ENCODE measurements at places on chromosomes 2 and 18.

- DNase-seq, result no peak
Observed at GRCh38 chr2:214747992-214748391, 61.5 kb downstream of the BARD1 start.

GRCh38 chr2:98875081-98875728 lies 60.8 kb downstream of the CRACDL start:
- DNase-seq, result no peak

DNA sequence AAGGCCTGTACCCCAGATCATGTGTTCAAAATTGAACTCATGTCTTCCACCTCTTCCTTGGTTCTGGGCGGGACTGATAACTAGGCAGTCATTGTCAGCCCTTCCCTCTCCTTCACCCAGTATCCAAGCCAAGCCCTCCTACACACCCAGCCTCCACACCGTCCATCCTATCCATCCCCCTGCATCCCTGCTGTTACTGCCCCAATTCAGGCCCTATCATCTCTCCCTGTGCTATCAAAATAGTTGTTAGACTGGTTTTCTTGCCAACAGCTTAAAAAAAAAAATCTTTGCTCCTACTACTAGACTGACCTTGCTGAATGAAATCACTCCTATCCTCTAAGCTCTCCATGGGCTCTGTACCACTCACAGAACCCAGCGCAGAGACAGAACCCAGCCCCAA lies 32.8 kb downstream of the TGFA start:
- no peak for DNase-seq

- DNase-seq, result no peak
Observed at GRCh38 chr2:143142598-143142997, 13.4 kb downstream of the ARHGAP15 start.

DNA sequence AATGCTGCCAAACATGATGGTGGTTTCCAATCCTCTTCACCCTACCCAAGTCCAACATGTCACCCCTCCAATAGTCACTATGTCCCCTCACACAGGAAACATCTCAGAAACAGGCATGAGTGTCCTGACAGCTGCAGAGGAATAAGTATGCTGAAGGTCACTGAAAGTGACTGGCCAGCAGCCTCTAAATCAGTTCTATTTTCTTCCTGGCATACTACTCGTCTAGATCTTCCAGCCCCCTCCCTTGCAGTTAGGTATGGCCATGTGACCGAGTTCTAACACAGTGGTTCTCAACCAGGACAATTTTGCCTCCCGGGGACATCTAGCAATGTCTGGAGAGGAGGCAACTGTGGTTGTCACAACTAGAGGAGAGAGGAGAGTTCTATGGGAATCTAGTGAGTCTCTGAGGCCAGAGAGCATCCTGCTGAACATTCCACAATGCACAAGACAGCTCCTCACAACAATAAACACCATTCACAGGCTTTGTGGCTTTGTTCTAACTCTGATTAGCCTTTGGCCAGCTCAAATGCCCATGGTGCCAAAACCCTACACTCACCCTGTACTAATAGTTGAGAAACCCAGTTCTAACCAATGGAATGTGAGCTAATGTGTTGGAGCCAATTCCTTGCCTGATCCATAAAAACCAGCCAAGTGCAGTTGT lies 12.6 kb upstream of the ID2 start:
- no peak for DNase-seq

DNA sequence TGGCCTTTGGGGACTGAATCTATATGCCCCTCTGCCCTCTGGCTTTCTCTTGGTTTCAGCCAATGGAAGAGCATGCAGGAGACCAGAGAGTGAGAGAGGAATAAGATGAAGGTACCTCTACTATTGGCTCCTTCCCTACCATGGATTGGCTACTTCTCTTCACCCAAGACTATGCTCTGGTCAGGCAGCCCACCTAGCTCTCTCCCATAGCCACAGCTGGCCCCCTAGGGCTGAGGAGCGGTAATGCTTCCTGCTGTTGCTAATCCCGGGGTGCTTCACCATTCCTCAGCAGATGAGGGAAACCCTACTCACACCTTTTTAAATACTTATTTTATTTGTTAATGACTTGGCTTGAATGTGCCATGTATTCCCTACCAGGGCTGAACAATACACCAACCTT lies 142.4 kb downstream of the MREG start:
- no peak for DNase-seq

DNA sequence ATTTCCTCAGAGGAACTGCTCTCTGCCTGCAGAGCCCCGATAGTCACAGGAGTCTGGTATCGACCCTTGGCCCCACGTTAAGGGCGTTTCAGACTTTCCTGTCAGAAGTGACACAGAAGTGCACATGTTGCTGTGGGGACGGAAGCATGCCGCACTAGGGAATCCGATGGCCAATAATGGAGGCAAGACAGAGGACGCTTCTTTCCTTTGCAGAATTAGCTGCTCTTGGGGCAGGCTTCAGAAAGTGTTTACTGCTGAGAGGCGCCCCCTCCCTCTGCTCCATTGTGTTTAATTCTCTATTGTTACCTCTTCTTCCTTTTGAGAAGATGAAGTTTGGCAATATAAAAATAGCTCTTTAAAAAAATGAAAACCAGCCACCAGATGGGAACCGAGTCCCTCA lies 118.6 kb upstream of the EML6 start:
- no peak for DNase-seq

DNA sequence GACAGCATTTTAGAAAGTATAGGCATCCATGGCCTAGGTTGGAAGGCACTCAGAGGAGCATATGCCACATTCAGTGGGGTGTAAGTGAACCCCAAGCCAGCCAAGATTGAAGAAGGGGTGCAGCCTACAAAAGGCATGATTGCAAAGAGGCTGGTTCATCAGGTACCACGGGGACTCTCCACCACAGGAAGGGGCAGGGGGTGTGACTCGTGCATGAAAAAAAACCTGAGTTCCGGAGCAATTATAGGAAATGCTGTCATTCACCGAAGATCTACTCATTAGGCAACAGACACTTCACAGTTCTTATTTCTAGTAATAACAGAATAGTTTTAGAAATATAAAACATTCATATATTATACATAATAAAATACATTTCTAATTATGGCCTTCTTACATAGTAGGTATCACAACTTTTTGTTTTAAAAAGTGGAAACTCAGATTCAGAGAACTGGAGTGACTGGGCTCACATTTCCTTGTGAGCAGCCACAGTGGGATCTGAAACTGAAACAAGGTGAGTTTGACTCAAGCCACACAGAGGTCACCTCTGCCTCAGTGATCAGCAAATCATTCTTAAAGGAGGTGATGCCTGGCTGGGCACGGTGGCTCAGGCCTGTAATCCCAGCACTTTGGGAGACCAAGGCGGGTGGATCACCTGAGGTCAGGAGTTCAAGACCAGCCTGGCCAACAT lies 188.4 kb upstream of the GYPC start:
- no peak for DNase-seq

DNA sequence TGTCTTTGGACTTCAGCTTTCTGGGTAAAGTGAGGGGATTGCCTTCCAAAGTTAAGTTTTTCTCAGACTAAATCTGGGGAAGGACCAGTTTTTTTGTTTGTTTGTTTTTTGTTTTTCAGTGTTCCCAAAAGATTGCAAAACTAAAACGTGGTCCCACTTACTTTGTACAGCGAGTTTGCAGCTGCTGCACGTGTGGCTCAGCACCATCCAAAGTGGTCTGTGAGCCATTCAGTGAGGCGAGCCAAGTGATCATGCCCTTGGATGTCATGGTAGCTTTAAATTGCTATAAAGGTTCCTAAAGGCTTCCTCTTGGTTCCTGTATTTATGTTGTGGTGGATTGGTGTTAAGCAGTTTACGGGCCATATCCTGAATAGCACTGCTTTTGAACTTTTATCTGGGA lies 23.0 kb downstream of the TET3 start:
- DNase-seq, result no peak

- no peak for DNase-seq
Observed at GRCh38 chr2:149562324-149562723, 25.3 kb downstream of the MMADHC start.

DNA sequence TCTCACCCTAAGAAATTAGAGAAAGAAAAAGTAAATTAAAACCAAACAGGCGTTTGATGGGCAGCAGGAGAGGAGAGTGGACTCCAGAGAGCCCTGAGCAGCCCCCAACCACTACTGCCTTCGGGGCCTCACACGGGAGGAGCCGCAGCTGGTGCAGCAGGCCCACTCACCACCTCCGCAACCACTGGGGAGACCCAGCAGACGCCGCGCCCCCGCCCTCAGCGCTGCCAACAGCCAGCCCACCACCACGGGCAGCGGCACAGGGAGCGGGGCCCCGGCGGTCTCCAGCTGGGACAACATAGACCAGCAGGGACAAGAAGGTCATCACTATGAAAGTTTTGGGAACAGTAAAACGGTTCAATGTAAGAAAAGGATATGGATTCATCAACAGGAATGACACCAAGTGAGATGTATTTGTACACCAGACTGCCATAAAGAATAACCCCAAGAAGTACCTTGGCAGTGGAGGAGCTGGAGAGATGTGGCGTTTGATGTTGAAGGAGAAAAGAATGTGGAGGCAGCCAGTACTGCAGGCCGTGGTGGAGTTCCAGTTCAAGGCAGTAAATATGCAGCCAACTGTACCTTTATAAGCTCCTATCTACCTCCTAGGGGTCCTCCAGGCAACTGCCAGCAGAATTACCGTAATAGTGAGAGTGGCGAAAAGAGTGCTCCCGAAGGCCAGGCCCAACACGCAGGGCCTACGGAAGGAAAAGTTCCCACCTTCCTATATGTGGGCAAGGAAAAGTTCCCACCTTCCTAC lies 76.5 kb downstream of the OLA1 start:
- DNase-seq, result no peak

DNA sequence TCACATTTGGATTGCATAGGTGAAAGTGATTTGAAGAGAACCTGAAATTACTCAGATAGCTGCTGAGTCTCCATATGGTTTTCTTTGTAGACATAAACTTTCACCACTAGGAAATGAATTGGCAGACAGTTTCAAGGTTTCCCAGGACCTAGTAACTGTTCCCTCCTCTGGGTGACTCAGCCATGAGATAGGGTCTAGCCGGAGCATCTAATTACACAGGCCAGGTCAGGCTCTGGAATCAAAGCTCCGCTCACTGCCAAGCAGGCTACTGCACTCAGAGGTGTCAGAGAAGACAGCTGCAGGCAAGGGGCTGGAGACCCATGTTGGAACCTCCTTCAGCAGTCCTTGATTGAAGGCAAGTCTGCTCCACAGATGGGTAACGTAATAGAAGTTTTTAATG lies 429.2 kb downstream of the TNS1 start:
- no peak for DNase-seq

- no peak for DNase-seq
Observed at GRCh38 chr2:16363581-16363980, 302.1 kb downstream of the CYRIA start.

GRCh38 chr2:53867169-53867568 lies 7.4 kb upstream of the GPR75 start:
- no peak for DNase-seq

DNA sequence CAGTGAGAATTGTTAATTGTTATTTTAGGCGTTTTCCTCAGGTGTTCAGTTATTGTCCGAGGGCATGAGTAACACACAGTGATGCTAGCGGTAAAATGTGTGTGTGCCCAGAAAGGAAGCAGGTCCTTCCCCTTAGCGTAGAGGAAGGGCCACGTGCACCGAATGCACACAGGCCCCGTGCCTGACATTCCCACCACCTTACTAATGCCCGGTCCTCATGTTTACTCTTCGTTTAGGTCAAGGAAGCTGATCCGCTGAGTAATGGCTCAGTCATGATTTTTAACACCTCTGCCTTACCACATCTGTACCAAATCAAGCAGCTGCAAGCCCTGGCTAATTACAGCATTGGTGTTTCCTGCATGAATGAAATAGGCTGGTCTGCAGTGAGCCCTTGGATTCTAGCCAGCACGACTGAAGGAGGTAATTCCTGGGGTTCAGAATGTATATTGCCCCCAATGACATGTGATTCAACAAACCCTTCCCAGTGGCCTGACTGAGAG lies 76.7 kb downstream of the MERTK start:
- DNase-seq, result no peak

DNA sequence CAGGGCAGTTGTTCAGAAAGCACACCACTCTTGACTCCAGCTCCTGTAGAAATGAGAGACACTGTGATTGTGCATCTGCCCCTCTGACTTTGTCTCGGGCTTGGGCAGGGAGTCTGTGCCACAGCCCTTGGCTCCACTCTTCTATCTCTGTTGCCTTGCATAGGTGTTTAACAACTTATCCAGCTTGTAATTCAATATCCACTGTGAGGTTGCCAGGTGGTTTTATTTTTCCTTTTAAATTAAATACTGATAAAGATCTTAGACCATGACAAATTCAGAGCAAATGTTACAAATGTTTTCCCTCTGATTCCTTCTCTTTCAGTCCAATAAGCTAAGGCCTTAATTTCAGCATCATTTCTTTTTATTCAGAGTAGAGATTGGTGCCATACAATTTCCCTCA lies 421.7 kb downstream of the STK39 start:
- DNase-seq, result no peak

DNA sequence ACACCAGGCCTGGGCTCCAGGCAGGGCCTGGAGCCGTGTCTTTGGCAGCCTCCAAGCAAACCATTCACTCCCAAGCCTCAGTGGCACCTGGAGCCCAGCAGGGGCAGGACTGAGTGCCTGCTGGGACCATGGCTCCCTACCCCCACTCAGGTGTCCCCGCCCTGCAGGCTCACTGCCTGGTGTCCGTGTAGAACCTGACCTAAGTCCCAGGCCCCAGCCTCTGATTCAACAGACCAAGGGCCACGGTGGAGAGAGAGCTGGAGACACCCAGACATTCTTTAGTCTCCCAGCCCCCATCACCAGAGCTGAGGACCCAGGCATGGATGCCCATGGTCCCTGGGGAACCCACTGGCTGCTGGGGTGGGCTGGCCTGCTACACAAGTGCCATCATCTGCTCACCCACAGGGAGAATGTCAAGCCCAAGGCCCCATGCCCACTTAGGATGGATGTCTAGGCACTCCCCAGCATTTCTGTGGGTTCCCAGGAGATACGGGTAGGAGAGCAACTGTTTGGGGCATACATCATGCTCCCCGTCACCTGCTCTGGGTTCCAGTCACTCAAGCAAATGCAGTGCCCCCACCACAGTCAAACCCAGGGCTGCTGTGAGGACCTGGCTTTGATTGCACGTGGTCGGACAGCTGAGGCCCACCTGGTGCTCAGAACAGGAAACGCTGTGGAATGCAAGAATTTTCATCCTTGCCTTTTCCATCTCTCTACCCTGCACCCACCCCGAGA lies 42.9 kb upstream of the ATG16L1 start:
- no peak for DNase-seq

DNA sequence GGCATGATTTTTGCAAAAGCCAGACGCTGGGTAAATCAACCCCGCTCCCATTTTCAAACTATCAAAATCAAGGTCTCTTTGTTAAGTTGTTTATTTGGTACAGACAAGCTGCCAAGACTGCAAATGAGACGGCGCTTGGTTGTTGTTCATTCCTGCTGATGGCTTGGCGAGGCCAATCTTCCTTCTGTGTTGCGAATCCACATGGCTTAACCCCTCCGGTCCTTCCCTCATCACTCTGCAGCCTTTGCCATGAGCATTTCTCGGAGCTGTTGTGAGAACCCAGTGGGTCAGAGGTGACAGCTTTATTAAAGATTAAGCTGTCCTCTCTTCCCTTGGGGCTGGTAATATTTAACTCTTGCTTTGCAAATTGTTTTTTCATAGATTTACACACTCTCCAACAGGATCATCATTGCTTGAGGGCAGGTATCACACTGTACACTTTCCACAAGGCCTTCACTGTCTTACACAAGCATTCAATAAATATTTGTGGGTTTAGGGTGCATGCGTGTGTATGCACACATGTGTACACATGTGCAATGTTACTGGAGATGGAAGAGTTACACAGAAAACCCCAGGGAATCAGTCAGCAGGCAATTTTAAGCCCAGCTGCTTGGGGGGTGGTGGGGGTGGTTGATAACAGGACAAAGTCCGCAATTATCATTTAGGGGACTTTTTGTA lies 27.8 kb upstream of the KCNF1 start:
- DNase-seq, result no peak

GRCh38 chr18:48314690-48315089 lies 94.5 kb downstream of the ZBTB7C start:
- DNase-seq, result peak; percentile 29

Data from neuronal stem cell (in vitro differentiated cells).